ENCODE measurements at places on chromosomes 6 and 20.
A peak's percentile ranks its signal among the peaks of the same experiment; 100 is the strongest.

- DNase-seq: no peak
Observed at GRCh38 chr20:19761841-19762240, 3.8 kb downstream of the RIN2 start.

DNA sequence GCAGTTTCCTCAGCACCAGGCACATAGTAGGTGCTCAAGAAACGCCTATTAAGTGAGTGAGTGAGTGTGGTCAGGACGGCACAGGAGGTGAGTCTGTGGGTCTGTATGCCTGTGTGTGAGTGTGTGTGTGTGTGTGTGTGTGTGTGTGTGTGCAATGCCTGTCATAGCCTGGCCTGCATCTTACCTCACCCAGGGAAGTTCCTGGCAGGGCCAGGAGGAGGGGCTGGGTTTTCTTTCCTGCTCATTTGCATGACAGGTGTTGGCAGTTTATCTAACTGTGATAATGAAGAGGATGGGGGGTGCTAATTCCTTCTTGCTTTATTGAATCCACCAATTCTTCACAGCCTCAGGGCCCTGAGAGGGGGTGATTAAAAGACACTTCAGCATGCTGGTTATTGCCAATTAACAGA lies 146.7 kb upstream of the MLN start:
- no peak for DNase-seq

DNA sequence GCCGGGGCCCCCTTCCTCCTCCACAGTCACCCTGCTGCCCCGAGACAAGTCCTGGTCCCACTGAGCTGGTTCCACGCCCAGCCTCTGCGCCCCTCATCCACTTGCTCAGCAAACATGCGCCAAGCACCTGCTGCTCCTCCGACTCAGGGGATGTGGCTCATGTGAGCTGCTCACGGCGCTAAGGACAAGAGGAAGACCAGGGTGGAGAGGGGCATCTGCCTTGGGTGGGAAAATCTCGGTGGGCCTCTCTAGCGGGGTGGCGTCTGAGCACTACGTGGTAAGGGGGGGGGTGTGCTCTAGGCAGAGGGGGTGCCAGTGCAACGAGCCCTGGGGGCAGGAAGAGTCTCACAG lies 4.5 kb downstream of the LAMA5 start:
- no peak for DNase-seq

DNA sequence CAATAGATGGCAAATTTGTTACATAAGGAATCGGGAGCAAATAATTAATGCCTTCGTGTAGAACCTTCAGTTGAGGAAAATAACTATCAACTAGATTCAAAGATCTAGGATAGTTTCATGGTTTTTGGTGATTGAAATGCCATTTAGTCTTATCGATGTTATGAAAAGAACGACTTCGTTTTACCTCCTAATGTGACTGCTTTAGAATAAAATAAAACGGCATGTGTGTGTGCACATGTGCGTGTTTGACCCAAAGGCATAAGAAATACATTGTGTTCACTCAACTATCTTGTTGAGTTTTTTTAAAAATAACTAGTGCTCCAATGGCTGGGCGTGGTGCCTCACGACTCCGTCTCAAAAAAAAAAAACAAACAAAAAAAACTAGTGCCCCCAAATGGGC lies 37.6 kb downstream of the ZBTB2 start:
- no peak for DNase-seq

GRCh38 chr6:131023834-131024504 lies 39.1 kb downstream of the EPB41L2 start:
- DNase-seq: no peak

- no peak for DNase-seq
Observed at GRCh38 chr6:34447910-34448309, 18.0 kb upstream of the PACSIN1 start.

GRCh38 chr20:43987531-43987930 lies 72.9 kb downstream of the TOX2 start:
- DNase-seq: no peak

DNA sequence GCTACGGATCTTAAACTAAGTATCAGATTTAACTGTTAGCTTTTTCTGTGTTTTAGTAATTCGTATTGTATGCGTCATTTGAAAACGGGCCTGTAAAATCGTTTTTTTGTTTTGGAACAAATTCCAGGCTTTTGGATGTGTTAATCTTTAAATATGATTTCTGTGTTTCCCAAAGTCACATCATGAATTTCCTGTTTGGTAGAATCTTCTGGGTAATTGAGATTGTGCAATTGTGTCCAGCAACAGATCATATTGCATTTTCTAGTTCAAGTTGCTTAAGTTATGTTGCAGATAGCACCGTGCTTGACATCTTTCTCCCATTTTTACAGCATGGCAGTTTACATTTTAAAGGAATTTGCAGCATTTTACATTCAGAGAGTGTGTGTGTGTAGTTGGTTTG lies 1.9 kb downstream of the MAPK14 start:
- no peak for DNase-seq

GRCh38 chr6:25100288-25100687 lies 164.5 kb upstream of the RIPOR2 start:
- no peak for DNase-seq

DNA sequence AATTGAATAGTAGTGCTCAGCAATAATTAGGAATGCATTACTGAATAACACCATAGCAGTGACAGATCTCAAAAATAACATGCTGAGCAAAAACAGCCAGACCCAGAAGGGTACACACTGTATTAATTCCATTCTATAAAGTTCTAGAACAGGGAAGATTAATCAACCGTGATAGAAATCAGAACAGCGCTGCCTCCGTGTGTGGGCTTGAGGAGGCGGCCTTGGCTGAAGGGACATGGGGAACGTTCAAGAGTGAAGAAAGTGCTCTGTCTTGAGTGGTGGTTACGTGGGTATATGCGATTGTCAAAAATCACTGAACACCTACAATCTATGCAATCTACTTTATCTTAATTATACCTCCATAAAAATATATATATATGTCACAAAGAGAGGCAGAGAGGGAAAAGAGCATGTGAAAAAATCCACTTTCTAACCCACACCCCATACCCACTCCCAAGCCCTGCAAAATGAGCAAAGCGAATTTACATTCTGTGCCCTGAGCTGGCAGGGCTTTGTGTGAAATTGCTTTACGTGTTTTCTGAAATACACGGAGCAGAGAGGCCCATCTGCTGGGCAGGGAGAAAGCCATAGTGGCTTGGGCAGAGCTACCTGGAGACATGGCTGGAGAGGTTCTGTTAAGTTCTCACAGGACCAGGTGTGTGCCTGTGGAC lies 74.4 kb downstream of the NFATC2 start:
- DNase-seq: no peak

DNA sequence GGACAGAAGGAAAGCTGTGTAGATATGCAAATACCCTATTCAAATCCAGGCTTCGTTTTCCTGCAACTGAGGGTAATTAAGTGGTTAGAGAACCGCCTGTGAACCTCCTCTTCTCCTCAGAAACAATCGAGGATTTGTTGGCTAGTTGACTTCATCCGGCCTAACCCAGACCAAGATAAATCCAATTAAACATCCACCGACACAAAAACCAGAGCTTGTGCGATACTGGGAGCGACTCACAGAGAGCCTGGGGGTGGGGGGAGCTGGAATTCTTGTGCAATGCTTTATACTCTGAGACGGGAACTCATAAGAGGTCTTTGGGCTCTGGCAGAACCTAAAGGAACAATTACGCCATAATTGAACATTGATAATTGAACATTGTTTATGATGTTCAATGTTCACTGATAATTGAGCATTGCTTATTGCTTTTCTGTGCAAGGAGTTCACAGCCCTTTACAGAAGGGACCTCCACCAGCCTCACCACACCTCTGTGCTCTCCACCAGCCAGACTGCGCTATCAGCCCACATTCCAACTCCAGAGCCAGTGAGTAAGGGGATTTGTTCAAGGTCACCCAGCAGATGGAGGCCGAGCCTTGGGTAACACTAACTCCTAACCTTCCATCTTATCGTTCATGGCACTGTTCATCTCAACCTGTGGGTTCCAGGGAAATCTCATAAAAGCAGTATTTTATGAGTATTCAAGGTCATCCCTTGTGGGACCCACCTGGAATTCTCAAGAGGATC lies 429.6 kb upstream of the JARID2 start:
- DNase-seq: no peak

DNA sequence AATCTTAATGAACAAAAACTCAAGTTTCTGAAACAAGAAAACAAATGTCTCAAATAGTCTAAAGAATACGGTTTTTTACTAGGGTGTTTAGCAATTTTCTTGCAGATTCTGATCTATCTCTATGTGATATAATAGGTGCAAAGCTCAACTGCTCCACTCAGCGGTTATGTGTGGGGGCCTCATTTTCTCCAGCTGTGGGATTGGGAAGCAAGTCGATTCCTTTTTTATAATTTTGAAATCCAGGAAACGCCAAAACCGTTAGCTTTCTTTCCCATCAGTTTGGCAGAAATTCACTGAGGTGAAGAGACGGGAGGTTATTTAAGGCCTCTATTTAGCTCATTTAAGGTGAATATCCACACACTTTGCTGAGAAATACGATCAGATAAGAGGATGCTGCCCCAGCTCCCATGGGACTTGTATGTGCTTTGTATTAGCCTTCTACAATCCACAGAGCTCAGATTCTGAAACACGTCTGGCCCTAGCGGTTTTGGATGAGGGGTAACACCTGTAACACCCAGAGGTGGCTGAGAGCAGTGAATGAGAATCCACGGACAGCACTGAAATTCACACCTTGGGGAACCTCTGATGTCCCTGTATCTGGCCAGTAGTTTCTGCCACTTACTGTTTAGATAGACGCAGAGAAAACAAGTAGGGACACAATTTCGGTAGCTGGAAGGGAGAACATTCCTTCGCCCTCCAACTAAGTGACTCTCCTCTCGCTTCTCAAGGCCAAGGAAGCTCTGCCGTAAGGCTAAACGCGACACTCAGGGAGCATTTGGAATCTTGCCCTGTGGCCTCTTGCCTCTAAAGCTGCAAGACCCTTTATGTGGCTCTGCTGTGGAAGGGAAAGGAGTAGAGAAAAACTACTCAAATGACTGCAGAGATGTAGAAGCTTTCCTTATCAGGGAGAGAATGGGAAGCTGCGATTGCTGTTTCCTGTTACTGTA lies 6.5 kb upstream of the BCAS4 start:
- no peak for DNase-seq

DNA sequence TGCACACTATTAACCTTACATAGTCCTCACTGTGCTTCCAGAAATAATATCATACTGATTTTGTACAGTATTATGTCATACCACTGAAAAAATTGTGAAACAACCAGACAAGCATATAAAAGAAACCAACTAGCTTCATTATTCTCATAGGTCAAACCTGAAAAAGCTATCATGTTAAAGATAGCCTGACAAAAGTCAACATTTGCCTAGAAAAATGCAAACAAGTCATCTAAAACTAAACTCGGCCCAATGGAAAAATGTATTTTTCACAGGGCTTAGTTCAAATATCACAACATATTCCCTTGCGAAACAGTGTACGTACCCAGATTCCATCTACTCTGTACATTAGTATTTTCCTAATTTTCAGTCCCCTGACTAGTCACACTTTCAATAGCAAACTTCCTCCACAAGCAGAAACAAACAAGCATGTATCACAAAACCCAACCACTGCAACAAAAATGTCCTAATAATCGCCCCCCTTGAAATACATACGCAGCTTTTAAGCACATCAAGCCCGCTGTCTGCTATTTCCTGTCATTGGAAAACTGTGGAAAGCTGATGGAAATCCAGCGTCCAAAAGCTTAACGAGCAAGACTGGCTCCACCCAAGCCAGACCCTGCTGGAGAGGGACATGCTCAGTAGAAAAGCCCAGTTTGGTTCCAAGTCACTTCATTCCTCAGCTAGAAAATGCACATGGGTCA lies 93.1 kb downstream of the EPB41L2 start:
- no peak for DNase-seq

GRCh38 chr6:138001750-138002349 lies 105.4 kb downstream of the PERP start:
- peak; percentile 78 for DNase-seq

DNA sequence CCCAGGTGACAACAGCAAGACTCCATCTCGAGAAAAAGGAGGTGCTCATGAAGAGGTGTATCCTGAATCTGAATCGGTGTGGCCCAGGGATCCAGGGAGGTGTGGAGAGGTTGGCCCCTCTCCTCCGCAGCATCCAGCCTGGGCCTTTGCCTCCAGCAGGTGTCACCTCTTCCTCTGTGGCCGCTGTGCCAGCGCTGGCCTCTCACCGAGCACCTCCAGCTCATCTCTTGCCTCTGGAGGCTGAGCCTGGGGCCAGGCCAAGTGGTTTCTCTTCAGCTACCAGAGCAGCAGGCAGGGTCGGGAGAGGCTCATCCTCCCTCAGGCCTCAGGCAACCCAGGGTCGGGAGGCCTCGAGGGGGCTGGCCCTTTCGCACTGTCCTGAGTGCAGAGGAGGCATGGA lies 1.2 kb upstream of the COL20A1 start:
- no peak for DNase-seq

DNA sequence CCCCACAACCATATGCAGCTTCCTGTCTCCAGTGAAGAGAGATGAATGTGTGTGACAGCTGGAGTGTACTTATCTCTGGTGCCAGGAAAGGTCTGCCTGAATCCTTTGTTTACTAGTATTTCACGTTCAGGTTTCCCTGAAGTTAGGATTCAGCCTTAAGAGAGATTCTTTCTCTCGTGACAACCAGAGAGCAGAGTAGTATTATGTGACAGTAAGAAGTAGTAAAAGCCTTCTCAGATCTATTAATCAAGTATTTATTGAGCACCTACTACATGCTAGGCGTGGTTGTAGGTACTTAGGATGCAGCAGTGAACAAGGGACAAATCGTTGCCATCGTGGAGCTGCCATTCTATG lies 949 bp downstream of the KIFC1 start:
- DNase-seq: no peak

DNA sequence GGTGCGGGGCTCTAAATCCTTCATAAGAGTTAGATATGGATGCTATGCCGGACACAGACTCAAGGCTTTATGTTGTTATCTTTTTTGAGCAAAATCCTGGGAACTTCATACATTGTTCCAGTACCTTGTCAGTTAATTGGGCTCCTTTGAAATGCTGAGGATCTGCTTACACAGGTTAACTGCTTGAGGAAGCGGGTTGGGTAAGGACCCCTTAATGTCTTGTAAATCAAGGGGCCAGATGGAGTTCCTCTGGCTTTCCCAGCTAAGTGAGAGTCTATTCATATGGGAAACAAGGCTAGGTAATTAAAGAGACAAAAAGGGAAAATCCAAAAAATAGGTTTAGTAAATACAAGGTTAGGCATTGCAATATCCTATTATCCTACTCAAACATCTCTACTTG lies 141.5 kb downstream of the OR2B2 start:
- DNase-seq: no peak

- no peak for DNase-seq
Observed at GRCh38 chr6:118565311-118565960, 17.3 kb downstream of the PLN start.

DNA sequence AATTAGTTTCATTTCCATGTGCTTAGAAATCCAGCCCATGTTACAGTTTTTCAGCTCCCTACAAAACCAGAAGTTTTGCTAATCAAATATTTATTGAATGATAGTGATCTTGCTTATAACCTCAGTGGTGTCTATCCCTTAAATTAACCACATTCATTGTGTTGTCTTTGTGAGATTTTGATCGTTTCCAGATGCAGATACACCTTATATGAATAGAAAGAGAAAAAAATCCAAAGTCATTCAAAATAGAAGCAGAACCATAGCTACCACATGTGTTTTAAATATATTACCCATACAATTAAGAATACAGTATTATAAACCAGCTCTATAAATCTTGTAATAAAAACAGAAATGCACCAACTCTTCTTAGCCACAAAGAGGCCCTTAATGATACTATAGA lies 60.6 kb upstream of the RREB1 start:
- no peak for DNase-seq
